AG09319 (cell line): ENCODE measurements at places on chromosomes 16 and 17.

DNA sequence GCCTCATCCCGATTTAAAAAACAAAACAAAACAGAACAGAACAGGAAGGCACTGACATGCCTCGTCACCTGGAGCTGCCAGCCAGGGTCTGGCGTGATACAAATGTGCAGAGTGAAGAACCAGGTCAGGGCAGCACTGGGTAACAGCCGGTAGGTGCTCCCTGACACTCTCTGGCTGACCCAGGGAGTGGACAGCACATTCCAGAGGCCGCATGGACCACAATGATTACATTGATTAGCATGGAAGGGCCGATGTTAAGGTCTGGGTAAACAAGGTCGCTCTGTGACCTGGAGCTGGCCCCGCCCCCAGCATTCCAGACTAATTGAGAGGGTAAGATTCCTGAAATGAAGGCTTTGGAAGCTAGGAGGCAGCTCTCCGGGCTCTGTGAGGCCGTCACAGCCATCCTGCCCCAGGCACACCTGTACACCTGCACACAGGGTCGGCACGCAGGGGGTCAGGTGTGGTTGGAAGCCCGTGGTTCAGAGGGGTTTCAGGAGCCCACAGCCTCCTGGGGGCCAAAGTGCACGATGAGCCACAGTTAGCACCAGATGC is 21.4 kb downstream of the PIEZO1 start:
- no peak for DNase-seq

DNA sequence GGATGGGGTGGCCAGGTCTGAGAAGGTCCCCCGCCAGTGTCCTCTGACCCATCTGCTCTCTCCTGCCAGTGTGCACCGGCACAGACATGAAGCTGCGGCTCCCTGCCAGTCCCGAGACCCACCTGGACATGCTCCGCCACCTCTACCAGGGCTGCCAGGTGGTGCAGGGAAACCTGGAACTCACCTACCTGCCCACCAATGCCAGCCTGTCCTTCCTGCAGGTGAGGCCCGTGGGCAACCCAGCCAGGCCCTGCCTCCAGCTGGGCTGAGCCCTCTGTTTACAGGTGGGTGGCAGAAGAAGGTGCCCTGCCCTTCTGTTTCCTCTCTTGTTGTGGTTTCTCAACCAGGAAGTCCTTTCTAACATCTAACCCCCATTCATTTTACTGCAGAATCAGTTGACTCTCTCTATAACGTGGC is 7.1 kb downstream of the ERBB2 start:
- no peak for DNase-seq

DNA sequence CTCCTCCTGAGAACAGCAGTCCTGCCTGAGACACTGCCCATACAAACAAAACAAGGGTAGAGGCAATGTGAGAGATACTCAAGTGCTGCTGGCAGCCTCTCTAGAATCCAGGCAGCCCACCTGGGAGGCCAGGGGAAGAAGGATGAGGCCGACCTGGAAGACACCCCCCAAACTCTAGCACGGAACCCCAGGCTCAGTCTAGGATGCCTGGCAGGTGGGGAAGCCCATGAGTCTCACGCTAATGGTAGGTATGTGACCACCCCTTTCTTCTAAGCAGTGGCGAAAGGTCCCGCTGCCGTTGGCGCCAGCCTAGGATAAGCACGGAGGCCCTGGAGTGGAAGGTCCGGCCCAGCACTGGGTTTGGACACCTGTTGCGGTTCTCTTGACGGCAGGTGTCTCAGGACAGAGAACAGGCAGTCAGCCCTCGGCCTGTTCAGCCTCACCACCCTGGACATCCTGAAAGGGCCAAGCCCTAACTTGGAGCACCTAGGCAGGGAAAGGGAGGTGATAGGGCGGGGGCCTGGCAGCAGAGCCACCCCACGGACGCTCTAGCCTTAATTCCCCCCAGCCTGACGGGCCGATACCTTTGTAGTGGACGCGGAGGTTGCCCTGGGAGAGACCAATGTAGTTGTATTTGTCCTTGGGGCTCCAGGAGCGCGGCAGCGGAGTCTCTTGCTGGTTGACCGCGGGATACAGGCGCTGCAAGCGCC is 487 bp downstream of the RANBP10 start:
- DNase-seq, result no peak

- DNase-seq, result no peak
These were observed 15.4 kb upstream of the KRT17 start for GRCh38 chr17:41639492-41640473.

DNA sequence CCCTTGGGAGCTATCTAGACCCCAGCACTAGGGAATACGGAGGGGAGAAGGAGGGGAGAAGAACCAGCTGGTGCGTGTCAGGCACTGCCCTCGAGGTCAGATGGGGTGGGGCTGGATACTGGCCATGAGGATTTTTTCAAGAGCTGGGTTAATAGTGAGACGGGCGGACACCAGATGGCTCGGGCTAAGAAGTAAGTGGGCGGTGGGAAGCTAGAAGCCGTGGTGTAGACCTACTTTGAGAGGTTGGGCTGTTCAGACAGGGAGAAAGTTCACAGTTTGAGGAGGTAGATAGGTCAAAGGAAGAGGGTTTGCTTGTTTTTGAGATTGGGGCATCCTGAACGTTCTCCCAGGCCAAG is 303.8 kb downstream of the SEC14L1 start:
- DNase-seq, result no peak

DNA sequence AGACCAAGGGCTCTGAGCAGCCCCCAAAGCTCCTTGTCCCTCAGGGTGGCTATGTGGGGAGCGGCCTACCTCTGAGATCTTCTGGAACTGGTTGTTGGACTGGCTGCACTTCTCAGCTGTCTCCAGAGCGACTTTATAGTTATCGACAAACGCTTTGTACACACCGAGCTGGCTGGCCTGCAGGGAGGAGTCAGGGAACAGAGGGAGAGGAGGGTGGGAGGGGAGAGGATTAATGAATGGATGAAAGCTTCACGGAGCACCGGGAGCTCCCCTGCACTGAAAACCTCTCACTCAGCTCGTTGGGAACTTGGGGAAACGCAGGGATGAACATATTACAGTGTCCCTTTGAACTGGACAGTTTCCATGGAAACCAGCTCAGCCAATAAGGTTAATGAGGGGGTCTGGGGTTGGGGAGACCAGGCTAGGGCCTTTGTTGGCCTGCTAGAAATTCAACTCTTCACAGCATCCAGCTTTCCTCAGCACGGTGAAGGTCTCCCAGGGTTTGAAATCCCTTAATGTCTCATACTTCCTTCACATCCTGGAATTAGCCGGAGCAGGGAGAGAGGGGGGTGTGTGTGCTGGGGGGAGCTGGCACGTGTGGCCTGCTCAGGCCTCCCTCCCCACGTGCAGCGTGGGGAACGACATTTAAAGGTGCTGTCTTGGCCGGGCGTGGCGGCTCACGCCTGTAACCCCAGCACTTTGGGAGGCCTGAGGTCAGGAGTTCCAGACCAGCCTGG is 86.7 kb downstream of the TIMM22 start:
- no peak for DNase-seq

DNA sequence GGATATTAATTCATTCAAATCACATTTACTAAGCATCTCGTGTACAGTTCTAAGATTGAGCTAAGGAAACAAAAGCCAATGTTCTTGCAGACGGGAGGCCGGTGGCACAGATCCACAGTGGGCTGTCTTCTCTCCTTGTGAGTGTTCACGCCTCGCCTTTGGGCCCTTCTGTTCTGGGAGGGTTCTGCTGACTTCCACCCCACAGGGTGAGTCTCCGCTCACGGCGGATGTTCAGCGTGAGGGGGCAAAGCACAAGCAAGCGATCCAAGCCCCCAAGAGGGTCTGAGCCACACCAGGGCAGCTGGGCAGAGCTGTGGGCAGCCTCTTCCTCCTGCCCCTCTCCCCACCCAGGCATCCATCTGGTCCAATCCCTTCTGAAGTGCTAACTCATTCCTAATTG is 84.3 kb upstream of the DOC2B start:
- no peak for DNase-seq

- no peak for DNase-seq
These were observed 35.2 kb downstream of the NXN start for GRCh38 chr17:944266-944826.

DNA sequence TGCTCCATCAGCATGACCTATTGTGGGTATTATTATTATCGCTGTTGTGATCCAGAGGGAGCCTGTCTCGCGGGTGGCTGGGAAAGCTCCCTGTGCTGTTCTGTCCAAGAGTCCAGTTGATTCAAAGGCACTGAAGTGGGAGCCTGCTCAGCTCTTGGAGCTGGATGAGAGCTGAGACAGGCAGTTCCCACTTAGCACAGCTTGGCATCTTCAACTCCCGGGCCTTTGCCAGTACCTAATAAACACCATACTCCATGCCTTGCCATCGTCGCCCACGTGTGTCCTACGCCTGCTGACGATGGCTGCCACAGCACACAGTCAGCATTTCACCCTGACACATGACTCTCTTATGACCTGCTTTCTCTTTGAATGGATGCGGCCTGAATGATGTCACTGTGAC is 32.6 kb downstream of the RTN4RL1 start:
- DNase-seq, result no peak
